Fibroblast of skin of right biceps (primary cell): ENCODE measurements at places on chromosomes 4 and X.

GRCh38 chrX:22969411-22969810, 30.3 kb upstream of the DDX53 start:
- peak; percentile 65 for DNase-seq

- DNase-seq, result peak; percentile 82
These were observed at the start of gene IQSEC2 for GRCh38 chrX:53281321-53281822. Gene IQSEC2 (minus strand): TSS chrX:53281584.

GRCh38 chrX:39439906-39440798, 638.9 kb downstream of the MID1IP1 start:
- DNase-seq, result no peak

DNA sequence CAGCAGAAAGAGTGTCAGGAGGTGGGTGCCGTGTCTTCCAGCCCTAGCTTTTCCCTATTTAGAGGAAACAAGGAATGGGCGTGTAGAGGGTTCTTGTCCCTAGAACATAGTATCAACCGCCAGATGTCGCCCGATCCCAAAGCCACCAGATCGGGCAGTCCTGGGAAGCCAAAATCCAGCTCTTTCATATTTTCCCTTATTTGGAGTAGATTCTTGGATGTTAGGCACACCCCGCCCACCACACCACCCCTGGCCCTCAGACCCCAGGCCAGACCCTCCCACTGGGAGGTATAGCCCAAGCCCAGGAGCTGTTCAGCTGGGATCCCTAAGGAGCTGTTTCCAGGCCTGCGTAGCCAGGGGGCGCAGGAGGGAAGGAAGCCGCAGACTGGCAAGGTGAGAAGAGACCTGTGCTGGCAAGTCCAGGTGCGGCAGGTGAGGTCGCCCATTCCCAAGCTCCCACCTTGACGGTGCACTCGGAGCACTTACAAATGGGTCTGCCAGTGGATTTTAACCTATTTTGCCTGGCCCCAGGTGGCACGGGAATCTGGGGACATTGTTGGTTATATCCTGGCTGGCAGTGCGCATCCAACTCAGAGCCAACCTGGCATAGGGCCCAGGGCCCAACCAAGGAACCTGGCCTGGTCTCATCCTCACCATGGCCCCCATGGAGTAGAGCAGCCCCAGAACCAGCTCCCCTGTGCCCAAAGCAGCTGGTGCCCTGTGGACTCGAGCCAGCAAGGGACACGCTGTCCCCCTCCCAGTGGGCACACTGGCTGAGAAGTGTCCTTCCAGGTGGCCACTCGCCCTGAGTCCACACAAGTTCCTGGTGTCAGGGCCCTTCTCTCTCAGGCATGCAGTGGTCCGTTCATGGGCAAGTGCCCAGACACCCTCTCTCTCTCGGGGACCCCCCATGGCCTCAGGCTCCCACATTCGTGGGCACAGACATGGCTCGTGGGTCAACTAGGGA, 811 bp downstream of the FLNA start:
- peak; percentile 92 for DNase-seq

- peak; percentile 94 for DNase-seq
These were observed 25.3 kb downstream of the FAM241A start for GRCh38 chr4:112170451-112170993.
